ENCODE measurements at places on chromosomes 2 and 18. TPM values are rescaled to one million over a fixed set of nuclear protein-coding genes. Genes with fewer than 3 reads are reported as not detected.

The SERPINB12 gene
- not detected for total RNA-seq

The TCF23 gene
- not detected for total RNA-seq

The ZNF519 gene
- 11.1 TPM for total RNA-seq

The SLC5A7 gene
- not detected for total RNA-seq

GRCh38 chr18:69865776-69866175 is 81.9 kb downstream of the CD226 start:
- DNase-seq, result no peak
